ENCODE measurements at places on chromosomes 5 and 9. TPM values are rescaled to one million over a fixed set of nuclear protein-coding genes. Genes with fewer than 3 reads are reported as not detected.

- DNase-seq, result peak; percentile 70
Observed at GRCh38 chr9:69433392-69433791, 108.4 kb downstream of the ENTREP1 start.

GRCh38 chr5:54886866-54887265, 98.5 kb downstream of the ESM1 start:
- no peak for DNase-seq

- no peak for DNase-seq
Observed at GRCh38 chr5:105283134-105283533, 1720.5 kb upstream of the NUDT12 start.

The MCTP1 gene
- 1.0 TPM for total RNA-seq

- DNase-seq, result no peak
Observed at GRCh38 chr9:94638335-94639060, 820 bp downstream of the FBP1 start.

- no peak for DNase-seq
Observed at GRCh38 chr5:99644822-99645221, 716.0 kb upstream of the CHD1 start.

DNA sequence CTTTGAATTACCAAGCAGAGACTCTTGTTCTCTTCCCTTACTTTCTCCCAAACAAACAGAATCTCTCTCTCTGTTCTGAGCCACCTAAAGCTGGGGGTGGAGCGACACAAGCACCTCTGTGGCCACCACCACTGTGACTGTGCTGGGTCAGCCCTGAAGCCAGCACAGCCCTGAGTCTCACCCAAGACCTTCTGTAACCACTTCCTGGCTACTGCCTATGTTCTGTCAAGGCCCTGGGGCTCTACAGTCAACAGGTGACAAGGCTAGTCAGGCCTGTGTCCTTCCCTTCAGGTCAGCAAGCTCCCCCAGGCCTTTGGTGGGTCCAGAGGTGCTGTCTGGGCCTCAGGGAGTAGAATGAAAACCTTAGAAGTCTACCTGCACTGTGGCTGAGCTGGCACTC, 26.1 kb upstream of the SLC28A3 start:
- no peak for DNase-seq

GRCh38 chr5:33939556-33940262, 3.5 kb downstream of the RXFP3 start:
- peak; percentile 10 for DNase-seq

- DNase-seq, result no peak
Observed at GRCh38 chr5:10311595-10312425, 4.1 kb upstream of the CMBL start.

- no peak for DNase-seq
Observed at GRCh38 chr9:23779220-23779619, 46.8 kb downstream of the ELAVL2 start.

DNA sequence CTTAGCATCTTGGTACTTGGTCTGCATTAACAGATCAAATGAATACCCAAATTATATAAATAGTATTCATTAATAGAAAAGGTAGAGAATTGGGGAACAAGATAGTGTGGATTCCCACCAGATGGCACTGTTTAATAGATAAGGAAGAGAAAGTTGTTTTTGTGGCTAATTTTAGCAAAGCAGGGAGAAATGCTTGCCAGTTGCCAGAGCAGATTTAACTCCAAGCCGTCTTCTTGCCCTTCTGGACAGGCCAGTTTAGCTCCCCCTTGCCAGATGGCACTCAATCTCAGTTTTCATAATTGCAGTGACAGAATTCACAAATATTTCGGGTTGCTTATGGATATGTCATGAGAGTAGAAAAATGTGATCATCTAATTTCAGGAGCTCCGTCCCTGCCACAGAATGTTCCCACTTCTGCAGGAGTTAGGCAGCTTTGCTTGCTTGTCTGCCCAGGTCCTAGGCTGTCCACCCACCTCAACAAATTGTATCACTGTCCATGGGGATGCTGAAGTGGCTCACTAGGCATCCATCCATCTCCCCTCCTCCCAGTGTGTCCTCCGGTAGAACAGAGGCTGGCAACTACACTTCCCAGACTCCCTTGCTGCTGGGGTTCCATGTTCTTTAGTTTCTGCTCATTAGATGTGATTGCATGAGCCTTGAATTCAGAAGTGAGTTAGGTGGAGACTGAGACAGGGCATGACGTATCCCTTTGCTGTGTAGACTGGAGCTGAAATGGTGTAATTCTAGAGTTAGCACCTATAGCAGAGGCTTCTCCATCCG, 11.8 kb upstream of the HEXB start:
- peak; percentile 57 for DNase-seq

DNA sequence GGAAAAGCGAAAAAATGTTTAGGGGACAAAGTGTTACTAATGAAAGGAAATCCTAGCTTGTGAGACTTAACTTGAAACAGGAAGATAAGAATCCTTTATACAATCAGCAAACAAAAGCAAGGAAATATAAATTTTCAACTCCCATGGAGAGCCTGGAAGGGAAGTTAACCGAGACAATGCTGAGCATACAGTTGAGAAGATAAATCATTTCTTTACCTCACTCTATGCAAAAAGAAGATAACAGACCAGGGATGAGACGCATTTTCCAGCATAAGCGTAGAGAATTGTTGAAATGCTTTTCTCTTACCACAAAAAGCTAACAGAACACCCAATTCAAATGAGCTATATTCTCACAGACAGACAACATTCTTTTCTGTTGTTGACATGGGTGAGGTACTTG, 309.6 kb downstream of the CWC27 start:
- no peak for DNase-seq

- DNase-seq, result no peak
Observed at GRCh38 chr5:139486201-139486600, 3.6 kb upstream of the STING1 start.

DNA sequence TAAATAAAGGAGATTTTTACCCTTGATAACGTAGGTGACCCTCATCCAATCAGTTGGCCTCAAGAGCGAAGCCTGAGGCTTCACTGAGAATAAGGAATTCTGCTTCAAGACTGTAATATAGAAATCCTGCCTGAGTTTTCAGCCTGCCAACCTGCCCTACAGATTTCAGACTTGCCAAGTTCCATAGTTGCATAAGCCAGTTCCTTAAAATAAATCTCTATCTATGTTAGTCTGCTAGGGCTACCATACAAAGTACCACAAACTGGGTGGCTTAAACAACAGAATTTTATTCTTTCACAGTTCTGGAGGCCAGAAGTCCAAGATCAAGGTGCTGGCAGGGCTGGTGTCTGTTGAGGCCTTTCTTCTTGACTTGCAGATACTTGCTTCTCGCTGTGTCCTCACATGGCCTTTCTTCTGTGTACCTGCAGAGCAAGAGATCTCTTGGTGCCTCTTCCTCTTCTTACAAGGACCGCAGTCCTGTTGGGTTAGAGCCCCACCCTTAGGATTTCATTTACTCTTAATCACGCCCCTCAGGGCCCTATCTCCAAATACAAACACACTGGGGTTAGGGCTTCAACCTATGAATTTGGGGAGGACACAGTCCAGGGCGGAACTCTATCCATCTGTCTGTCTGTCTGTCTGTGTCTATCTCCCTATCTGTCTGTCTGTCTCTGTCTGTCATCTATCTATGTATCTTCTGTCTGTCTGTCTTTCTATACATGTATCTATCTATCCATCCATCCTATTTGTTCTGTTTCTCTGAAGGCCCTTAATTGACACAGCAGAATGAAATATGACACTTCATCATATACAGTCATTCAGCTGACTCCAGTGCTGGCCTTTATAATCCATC, 17.0 kb upstream of the CMBL start:
- DNase-seq, result no peak

The EPB41L4A gene
- not detected for total RNA-seq

- DNase-seq, result no peak
Observed at GRCh38 chr5:171647043-171647903, 138.3 kb upstream of the SMIM23 start.

- no peak for DNase-seq
Observed at GRCh38 chr9:8907868-8908267, 1108.3 kb upstream of the DMAC1 start.

- peak; percentile 1 for DNase-seq
Observed at GRCh38 chr9:91589101-91589553, 165.5 kb upstream of the NFIL3 start.

- DNase-seq, result no peak
Observed at GRCh38 chr5:120415985-120416384, 48.1 kb upstream of the PRR16 start.

GRCh38 chr9:123234853-123235252, 33.5 kb downstream of the STRBP start:
- no peak for DNase-seq

The SLC6A19 gene
- not detected for total RNA-seq
